ENCODE measurements at places on chromosomes 3 and 15. TPM values are rescaled to one million over a fixed set of nuclear protein-coding genes. Genes with fewer than 3 reads are reported as not detected.

DNA sequence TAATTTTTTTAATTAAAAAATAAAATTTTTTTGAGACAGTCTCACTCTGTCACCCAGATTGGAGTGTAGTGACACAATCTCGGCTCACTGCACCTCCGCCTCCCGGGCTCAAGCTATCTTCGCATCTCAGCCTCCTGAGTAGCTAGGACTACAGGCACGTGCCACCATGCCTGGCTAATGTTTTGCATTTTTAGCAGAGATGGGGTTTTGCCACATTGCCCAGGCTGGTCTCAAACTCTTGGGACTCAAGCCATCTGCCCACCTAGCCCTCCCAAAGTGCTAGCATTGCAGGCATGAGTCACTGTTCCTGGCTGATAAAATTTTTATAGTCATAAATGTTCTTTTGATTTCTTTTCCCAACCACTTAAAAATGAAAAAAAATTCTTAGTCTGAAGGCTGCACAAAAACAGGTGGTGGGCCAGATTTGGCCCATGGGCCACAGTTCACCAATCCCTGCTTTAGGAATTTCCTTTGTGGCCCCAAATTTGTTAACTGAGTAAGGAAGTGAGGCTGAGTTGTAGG lies 9.2 kb downstream of the UBA5 start:
- no peaks in the 10 kb centered on the region for H3K27me3 ChIP-seq
- no peak overlapping the region for H3K4me3 ChIP-seq
- peaks cover 2% of the 10 kb centered on the region for H3K4me1 ChIP-seq
- DNase-seq = no peak
- H3K36me3 ChIP-seq = peaks cover 12% of the 10 kb centered on the region

DNA sequence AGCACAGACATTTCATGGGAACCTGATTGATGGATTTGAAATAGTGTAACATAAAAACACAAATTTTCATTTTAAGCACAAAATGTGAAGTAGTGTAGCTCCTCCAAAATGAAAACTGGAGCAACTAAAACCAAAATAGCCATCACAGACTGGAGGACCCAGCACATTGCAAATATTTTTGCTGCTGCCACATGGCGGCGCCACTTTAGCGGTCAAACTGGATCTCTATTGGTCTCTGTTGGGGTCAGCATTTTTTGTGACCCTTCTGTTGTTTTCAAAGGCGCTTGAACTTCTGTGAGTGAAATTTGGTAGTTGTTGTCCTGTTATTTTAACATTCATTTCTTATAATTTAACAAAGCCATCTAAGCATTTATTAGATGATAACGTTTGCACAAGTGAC lies 259.9 kb downstream of the IL20RB start:
- H3K27me3 ChIP-seq = no peaks in the 10 kb centered on the region
- no peak overlapping the region for H3K27ac ChIP-seq
- H3K36me3 ChIP-seq = no peaks in the 10 kb centered on the region
- no peaks in the 10 kb centered on the region for H3K4me1 ChIP-seq
- DNase-seq = no peak

TIGIT gene
- total RNA-seq = 0.37 TPM

ZNF660 gene
- 8.7 TPM for total RNA-seq

DNA sequence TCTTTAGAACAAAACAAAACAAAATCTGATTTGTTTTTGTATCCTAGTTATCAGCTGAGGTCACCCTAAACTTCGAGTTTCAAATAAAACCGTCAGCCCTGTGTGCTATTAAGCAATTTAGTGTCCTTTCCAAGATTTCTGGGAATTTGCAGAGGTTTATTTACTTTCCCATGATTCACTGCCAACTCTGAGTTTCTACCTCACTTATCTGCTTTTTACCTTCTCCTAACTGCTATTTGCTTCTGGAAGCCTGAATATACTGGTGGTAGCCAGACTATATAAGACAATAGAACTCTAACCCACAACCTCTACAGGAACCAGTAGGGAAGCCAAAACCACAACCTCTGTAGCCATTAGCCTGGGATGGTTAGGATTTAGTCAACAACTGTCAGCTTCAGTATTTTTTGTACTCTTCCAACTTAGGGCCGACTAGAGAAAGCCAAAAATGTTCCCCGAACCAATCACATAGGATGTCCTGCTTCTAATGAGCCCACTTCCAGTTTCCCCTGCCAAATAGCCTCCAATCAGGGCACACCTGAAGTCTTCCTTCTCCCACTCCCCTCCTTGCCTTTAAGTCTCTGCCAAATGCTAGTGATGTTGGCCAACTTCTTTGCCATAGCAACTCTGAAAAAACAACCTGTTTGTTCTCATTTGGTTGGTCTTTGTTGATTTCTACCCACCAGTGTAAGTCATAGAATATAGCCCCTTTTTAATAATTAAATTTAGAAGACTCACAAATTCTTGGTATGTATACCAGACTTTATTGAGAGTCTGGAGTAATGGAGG lies 273.1 kb downstream of the ULK4 start:
- H3K27ac ChIP-seq = no peak overlapping the region
- no peaks in the 10 kb centered on the region for H3K27me3 ChIP-seq
- H3K4me3 ChIP-seq = no peak overlapping the region
- H3K4me1 ChIP-seq = peaks cover 4% of the 10 kb centered on the region
- DNase-seq = no peak

DNAH12 gene
- total RNA-seq = 37.8 TPM

DNA sequence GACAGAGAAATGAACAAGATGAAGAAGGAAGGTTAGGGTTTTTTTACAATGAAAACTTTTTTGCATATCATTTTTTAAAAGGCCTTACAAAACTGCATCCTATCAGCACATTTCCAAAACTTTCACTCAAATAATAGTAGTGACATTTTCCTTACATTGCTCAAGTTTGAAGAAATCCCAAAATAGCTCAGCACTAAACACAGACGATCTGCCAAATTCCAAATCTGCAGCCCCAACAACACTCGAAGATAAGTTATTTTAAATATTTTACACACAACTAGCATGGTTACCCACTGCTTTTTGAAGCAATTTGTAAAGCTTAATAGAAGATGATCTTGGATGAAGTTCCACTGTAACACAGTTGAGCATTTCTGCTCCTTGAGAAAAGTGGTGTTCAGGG lies 535.6 kb upstream of the ALCAM start:
- no peak for DNase-seq
- no peaks in the 10 kb centered on the region for H3K27me3 ChIP-seq
- no peak overlapping the region for H3K4me3 ChIP-seq
- H3K36me3 ChIP-seq = no peaks in the 10 kb centered on the region
- no peaks in the 10 kb centered on the region for H3K4me1 ChIP-seq

DNA sequence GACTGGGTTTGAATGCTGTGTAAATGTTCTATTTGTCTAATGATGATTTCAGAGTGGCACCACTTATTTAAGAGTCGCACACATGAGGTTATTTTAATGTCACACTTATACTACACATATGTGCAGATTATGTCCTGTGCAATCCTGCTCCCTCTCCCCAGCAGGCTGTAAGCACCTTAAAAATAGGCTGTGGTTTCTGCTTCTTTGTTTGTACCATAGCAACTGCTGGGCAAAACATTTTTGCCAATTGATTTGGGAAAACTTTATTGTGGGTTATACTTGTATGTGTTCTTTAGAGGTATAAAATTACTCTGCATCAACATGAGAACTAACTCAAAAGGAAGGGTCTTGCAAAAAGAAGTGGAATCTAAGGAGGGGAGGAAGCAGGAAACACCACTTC lies 318.5 kb downstream of the NTRK3 start:
- no peaks in the 10 kb centered on the region for H3K27me3 ChIP-seq
- no peak overlapping the region for H3K27ac ChIP-seq
- DNase-seq = no peak
- H3K36me3 ChIP-seq = no peaks in the 10 kb centered on the region
- H3K4me1 ChIP-seq = no peaks in the 10 kb centered on the region

- DNase-seq = peak; percentile 26
- H3K4me3 ChIP-seq = peak overlapping the region; percentile 67
- H3K36me3 ChIP-seq = no peaks in the 10 kb centered on the region
These were observed 1.1 kb upstream of the PPARG start for GRCh38 chr3:12287727-12288181.

CSPG5 gene
- total RNA-seq = 24.9 TPM

KCNH8 gene
- total RNA-seq = 0.94 TPM

- peaks cover 23% of the 10 kb centered on the region for H3K27me3 ChIP-seq
- H3K36me3 ChIP-seq = peaks cover 16% of the 10 kb centered on the region
- no peak for DNase-seq
- H3K27ac ChIP-seq = no peak overlapping the region
- H3K4me1 ChIP-seq = peaks cover 3% of the 10 kb centered on the region
These were observed 314 bp upstream of the TMED3 start for GRCh38 chr15:79310612-79310984.

EPHA6 gene
- total RNA-seq = 0.31 TPM

SLC28A1 gene
- 0.06 TPM for total RNA-seq

NEK11 gene
- 14.7 TPM for total RNA-seq

DNA sequence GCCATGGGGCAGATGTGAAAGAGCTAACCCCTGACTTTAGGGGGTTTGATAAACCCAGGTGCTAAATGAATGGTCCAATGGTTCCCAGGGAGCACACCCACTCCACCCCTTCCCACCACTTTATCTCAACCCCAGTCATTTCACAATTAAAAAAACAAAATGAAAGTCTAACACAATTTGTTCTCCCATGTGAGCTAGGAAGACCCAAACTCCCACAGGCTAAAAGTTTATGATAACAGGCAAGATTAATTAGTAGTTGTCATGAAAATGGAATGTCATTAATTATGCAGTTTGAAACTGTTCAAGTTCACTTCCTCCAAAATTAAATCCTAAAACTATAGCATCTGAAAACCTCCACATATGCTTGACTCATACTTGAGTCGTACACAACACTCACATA lies 63.3 kb upstream of the TPM1 start:
- no peaks in the 10 kb centered on the region for H3K27me3 ChIP-seq
- H3K4me1 ChIP-seq = no peaks in the 10 kb centered on the region
- DNase-seq = no peak
- no peak overlapping the region for H3K4me3 ChIP-seq
- no peak overlapping the region for H3K27ac ChIP-seq

- no peaks in the 10 kb centered on the region for H3K4me1 ChIP-seq
- no peaks in the 10 kb centered on the region for H3K36me3 ChIP-seq
- no peak for DNase-seq
These were observed 31.7 kb downstream of the BHLHE40 start for GRCh38 chr3:5010706-5011554.

DNA sequence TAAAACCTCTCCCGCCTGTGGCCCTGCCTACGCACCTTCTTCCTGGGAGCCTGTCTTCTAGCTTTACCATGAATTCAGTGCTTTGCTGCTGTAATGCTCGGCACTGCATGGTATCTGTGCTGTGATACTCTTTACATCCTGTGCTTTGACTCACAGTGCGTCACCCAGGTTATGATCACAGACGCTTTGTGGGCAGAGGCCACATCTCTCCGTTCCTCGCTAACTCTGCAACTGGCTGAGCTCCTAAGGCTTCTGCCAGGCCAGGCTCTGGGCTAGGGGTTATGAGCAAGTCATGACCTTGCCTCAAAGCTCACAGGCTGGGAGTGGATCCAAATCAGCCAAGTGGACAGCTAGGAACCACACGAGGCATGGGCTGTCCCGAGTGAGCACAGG lies 23.2 kb downstream of the SPTBN5 start:
- H3K36me3 ChIP-seq = no peaks in the 10 kb centered on the region
- H3K27ac ChIP-seq = no peak overlapping the region
- no peaks in the 10 kb centered on the region for H3K27me3 ChIP-seq
- H3K4me3 ChIP-seq = no peak overlapping the region

CKMT1B gene
- total RNA-seq = 6.9 TPM

DNA sequence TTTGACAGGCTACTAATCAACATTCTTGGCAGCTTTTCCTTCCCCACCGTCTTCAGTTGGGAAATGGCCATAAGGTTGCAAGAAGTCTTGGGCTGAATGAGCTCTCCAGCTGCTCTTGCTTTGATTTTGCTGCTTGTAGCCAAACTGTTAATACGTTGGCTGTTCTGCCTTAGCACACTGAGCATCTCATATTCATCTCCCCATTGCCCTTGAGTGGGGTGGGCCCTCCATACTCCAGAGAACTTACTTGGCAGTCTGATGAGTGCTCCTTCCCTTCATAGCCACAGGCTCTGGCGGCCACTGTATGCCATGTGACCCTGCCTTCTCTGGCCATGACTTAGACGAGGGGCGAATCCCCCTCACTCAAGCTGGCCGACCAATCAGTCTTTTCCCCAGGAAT lies 25.8 kb upstream of the PAQR5 start:
- H3K27ac ChIP-seq = no peak overlapping the region
- H3K4me1 ChIP-seq = peaks cover 31% of the 10 kb centered on the region
- H3K4me3 ChIP-seq = no peak overlapping the region
- peak; percentile 88 for DNase-seq

ASB14 gene
- total RNA-seq = 0.74 TPM

COL6A5 gene
- total RNA-seq = 9.4 TPM

DNA sequence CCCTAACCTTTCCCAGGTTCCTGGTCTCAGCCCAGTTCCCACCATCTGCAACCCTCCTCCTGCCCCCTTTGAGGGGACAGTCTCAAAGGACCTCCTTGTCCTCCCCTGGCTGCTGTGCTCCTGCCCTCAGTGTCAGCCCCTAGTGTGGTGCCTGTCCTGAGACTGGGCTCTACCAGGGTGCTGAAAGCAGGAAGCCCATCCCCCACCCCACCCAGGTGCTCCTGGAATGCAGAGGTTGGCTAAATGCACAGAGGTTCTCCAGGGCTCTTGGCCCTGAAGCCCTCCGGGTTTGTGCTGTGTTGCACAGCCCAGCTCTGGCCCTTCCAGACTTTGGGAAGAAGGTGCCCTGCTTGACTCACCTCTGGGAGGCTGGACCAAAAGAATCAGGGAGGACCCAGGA lies 21.8 kb downstream of the C3orf18 start:
- no peak overlapping the region for H3K4me3 ChIP-seq
- no peak for DNase-seq
- no peaks in the 10 kb centered on the region for H3K36me3 ChIP-seq
- peaks cover 2% of the 10 kb centered on the region for H3K27me3 ChIP-seq
- no peak overlapping the region for H3K27ac ChIP-seq
- peaks cover 1% of the 10 kb centered on the region for H3K4me1 ChIP-seq

EPHA3 gene
- 11.7 TPM for total RNA-seq

C3orf22 gene
- not detected for total RNA-seq
